ENCODE measurements at places on chromosomes 6 and 20.

DNA sequence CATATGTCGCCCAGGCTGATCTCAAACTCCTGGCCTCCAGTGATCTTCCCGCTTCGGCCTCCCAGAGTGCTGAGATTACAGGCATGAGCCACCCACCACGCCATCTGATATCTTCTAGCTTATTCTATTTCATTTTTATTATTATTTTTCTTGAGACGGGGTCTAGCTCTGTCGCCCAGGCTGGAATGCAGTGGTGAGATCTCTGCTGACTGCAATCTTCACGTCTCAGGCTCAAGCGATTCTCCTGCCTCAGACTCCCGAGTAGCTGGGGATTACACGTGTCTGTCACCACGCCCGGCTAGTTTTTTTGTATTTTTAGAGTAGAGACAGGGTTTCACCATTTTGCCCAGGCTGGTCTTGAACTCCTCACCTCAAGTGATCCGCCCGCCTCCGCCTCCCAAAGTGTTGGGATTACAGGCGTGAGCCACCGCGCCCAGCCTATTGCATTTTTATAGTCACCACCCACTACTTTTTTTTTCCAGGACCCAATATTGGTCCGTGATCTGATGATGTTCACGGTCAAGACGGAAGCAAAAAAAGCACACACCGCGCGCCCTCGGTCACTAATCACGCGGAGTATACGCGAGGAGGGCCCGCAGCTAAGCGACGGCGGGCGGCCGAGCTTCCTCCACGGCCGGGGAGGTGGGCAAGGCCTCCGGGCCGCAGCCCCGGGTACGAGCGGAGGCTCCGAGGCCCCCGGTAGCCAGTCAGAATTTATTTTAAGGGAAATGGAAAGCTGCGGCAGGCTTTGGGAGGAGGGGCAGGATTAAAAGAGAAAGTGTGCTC is 1.1 kb upstream of the LSM14B start:
- no peak for DNase-seq

GRCh38 chr6:8821981-8822381 is 386.6 kb upstream of the SLC35B3 start:
- DNase-seq, result no peak

DNA sequence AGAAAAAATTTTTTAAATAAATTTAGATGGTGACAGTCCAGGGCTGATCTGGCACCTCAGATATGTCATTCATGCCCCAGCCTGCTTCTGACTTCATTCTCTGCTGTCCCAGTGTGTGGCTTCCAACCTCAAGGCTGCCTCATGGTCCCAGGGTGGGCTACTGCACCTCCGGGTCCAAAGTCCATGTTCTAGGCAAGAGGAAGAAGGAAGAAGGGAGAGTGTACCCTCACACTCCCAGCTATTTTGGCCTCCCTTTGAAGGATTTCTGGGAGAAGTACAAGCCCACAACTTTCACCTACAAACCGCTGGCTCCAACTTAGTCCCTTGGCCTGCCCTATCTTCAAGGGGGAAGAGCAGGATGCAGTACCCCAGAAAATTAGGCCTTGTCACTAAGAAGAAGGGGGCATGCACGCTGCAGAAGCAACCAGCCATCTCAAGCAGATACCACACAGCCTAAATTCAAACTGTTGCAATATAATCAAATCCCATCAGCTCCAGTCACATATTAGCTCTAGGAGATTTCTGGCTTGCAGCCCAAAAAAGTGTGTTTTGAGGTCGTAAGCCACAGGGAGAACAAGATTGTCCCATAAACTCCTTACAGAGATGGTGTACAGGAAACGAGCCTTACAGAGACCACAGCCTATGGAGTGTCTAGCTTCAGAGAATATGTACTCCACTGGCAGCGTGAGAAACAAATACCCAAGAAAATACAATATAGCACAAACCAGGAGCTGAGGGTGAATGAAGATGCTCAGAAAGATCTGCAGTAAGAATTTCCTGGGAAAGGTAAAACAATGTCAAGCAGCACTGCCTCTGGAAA is 906 bp upstream of the BTN3A2 start:
- no peak for DNase-seq

DNA sequence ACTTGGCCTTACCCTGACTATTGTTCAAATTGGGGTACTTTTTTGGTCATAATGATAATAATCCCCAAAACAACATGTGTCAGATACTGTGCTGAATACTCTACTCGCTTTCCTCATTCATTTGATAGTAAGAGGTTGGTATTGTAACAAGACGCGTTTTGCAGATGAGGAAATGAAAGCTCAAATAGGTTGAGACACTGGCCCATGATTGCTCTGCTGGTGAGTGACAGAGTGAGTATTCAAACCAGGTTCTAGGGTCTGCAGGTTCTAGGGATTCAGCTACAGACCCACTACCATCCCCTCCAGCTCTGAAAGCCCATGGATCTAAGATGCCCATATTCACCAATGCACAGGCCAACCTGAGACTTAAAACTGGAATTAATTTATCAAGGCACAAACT is 1.3 kb upstream of the ENPP4 start:
- DNase-seq, result no peak

DNA sequence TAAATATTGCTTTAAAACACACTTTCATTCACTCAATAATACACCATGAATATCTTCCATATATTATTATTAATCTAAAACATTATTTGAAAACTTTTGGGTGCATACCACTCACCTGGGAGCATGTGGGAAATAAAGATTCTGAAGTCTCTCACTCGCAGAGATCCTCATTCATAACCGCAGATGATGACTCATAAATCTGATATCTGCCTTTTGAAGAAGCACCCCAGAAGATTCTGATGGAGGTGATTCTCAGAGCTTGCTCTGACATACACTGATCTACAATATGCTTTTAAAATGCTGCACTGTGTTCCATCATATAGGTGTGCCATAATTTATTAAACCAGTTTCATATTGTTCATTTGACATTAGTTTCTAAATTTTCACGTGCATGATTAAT is 135.0 kb upstream of the SGK1 start:
- no peak for DNase-seq

DNA sequence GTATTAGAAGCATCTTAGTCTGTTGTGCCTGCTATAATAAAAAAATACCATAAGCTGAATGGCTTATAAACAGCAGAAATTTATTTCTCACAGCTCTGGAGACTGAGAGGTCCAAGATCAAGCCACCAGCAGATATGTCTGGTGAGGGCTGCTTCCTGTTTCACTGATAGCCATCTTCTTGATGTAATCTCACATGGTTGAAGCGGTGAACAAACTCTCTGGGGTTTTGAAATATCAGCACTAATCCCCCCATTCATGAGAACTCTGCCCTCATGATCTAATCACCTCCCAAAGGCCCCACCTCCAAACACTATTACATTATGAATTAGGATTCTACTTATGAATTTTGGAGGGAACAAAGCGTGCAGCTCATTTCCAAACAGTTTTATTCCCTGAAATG is 11.6 kb upstream of the CLVS2 start:
- DNase-seq, result no peak

GRCh38 chr6:123393331-123393730 is 243.4 kb downstream of the TRDN start:
- DNase-seq, result no peak

- no peak for DNase-seq
Measured at GRCh38 chr20:47886454-47887041, 101.3 kb upstream of the SULF2 start.
